T-helper 2 cell treated with Interferon-gamma antibody and Interleukin-4, amounts not matched to agents 100 ng/mL and 5 ng/mL, for 36 hours (primary cell): ENCODE measurements at places on chromosomes 4 and X. TPM values are rescaled to one million over a fixed set of nuclear protein-coding genes. Genes with fewer than 3 reads are reported as not detected.

Gene SLC9A7
- total RNA-seq = 20.3 and 22.5 TPM in 2 replicates

Gene SPANXD
- not detected in 2 replicates for total RNA-seq

Gene USP51
- total RNA-seq = 1.5 and 2.0 TPM in 2 replicates

Gene PLAC1
- not detected in 2 replicates for total RNA-seq

Gene CXCL11
- 0.11 and 0.48 TPM in 2 replicates for total RNA-seq

Gene FMR1NB
- total RNA-seq = not detected in 2 replicates

Gene ALG13
- 42.2 and 49.0 TPM in 2 replicates for total RNA-seq

Gene GPRIN3
- total RNA-seq = 42.3 TPM in 2 replicates
